CD4-positive, alpha-beta T cell treated with Interleukin-4 for 4 hours (primary cell): ENCODE measurements at places on chromosomes 7 and 10.

DNA sequence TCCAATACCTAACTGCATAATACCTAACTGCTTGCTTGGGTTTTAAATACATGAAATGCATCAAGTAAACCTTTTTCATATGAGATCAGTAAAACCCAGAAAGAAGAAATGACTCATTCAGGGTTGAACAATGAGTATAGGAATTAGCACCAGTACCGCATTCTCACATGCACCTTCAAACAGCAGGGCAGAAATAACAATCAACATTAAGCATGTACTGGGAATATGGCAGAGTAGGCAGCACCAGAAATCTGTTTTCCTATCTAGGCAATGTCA lies 850.3 kb upstream of the SORCS1 start:
- no peak for DNase-seq

DNA sequence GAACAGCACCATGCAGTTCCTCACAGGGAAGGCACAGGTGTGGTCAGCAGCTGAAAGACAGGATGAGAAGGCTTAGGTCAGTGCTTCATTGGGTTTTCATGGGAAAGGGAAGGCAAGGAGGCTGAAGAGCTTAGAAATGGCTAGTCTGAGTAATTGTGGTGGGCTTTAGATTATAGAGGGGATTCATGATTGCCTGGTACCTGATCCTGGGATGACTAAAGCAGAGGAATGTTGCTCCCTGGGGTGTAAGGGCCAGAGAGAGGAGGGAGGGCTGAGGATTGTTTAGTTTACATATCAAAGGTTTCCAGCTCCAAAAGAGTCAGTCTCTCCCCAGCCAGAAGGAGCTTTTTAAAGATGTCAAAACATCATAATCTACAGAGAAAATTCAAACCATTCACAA lies 396.3 kb upstream of the POM121L12 start:
- no peak for DNase-seq

GRCh38 chr7:32154797-32155196 lies 84.6 kb upstream of the PDE1C start:
- DNase-seq = no peak

DNA sequence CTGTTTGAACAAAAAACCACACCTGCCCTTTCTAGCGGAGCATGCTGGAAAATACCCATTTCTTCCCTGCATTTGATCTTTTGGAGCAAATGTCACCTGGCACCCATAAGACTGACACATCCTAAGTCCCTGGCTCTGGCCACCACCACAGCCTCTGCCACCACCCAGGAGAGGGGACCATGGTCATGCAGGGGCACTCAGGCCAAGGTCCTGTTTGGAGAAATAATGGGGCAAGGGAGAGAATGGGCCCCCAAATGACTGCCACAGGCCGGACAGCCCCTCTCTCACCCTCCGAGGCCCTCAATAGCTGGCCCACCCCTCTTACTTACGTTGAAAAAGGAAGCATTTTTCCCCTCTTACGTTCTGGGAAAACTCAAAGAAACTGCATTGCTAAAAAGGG lies 35.4 kb downstream of the RGS10 start:
- no peak for DNase-seq

DNA sequence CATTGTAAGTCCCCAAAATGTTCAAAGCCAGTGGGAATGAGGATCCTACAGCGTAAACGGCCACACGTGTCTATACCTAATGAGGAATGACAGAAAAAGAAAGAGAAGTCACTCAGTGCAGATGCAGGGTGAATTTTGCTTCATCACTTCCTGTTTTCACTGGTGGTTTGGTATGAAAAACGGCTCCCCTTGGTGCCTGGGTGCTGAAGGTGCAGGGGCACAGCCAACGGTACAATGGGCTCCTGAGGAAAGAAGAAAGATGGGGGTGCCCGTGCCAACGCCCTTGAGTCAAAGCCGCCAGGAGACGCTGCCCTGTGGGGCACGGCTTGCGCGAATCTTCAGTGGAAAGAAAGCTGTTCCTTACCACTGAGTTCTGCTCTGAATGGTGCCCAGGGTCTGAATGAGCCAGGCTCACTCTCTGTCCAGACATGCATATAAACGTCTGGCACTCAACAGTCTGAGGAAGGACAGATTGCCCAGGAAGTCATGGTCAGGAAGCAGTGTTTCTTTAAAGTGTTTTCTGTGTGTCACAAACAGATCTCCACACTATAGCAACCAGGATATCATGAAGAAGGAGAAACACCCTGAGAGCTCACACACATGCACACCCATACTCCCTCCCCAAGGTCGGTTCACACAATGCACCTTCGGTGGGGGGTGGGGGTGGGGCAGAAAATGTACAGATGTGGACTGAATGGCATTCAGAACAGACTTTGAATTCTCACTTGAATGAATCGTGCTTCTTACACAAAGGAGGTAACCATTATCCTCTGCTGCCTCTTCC lies 105.8 kb downstream of the ELMO1 start:
- DNase-seq = peak; percentile 88

- no peak for DNase-seq
Measured at GRCh38 chr7:79624336-79624735, 170.9 kb upstream of the MAGI2 start.

GRCh38 chr10:7444551-7445121 lies 33.8 kb upstream of the SFMBT2 start:
- no peak for DNase-seq

DNA sequence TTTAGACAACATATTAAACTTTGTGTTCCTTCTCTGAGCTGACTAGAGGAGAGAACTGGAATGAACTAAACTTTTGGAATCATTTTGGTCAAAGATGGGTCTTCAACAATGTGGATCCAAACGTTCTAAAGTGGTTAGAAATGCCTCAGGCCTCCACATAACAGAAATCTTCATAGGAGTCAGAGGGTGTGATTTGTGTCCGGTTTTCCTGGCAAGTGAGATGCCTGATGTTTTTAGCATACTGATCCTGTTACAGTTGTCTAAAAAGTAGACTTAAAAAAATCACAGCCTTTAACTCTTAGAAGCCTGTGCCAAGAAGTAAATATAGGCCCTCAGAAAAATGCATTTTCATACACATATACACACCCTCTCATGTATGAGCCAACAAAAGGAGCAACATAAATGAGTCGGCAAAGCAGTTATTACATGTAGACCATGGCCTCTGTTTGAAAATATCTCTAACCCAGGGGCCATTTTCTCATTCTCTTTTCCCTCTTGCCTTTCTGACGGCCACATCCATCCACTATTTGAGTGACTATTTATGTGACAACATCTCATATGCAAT lies 64.5 kb downstream of the ST7 start:
- no peak for DNase-seq

- no peak for DNase-seq
Measured at GRCh38 chr7:4714767-4715409, 32.8 kb downstream of the FOXK1 start.

- DNase-seq = peak; percentile 87
Measured at GRCh38 chr7:36723951-36724664, at the start of gene AOAH. Gene AOAH (minus strand): TSS chr7:36724494. CDS start chr7:36724148, 346 bp downstream.

GRCh38 chr7:48154792-48155413 lies 16.4 kb upstream of the ABCA13 start:
- peak; percentile 31 for DNase-seq

GRCh38 chr7:22808140-22808539 lies 14.5 kb downstream of the TOMM7 start:
- DNase-seq = no peak

DNA sequence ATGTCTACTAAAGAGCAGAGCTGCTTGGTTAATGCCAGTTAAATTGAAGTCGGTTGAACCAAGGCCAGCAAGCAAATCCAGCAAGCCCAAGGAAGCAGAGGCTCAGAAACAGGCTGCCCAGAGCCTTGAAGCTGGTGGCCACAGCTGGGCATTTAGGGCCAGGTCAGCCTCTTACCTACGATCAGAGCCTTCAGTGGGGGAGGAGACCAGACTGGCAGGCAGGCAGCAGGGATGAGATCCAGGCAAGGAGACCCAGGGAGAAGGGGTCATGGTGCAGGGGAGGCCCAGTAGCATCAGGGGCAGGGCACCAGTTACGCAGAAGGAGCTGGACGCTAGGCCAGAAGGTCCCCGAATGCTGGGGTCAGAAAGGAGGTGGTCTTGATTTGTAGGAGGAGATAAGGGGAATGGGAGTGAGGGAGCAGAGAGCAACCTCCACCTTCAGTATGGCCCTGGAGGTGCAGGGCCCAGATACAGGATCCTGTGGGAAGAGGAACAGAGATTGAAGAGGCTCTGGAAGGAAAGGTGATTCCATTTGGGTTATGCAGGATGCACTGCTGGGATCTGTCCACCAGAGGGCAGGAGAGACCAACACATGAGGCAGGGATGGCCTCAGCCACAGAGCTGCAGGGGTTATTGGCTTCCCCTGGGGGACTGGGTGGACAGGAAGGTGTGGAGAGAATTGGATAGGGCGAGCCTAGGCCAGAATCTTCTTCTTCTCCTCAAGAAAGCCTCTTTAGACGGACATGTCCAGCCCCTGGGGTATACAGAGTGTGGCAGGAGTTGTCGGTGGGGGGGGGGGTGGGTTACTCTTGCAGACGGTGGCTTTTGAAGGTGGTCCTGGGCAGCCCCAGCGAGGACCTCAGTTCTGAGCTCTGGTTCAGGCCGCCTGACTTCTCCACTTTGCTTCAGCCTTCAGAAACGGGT lies 132.6 kb upstream of the PODXL start:
- peak; percentile 66 for DNase-seq

- DNase-seq = no peak
Measured at GRCh38 chr7:112266595-112267270, 60.2 kb downstream of the ZNF277 start.

- no peak for DNase-seq
Measured at GRCh38 chr7:21962677-21963076, 17.0 kb upstream of the CDCA7L start.

DNA sequence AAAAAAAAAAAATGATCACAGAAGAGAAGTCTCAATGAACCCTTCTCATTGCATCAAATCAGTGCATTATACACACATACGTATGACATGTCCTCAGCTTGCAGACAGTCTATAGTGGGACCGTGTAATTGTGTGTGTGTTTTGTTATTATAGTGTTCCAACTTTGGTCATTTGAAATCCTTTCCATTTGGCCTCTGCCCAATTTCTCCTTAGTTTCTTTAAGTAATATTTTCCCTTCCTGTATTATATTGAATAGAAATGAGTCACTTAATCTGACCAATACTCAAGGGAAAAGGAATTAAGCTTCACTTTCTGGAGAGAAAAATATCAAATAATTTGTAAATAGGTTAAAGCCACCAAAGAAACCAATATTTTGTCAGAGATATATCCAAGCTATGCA lies 415.5 kb upstream of the SORCS1 start:
- no peak for DNase-seq

GRCh38 chr10:88938938-88939337 lies 13.6 kb downstream of the ACTA2 start:
- no peak for DNase-seq

DNA sequence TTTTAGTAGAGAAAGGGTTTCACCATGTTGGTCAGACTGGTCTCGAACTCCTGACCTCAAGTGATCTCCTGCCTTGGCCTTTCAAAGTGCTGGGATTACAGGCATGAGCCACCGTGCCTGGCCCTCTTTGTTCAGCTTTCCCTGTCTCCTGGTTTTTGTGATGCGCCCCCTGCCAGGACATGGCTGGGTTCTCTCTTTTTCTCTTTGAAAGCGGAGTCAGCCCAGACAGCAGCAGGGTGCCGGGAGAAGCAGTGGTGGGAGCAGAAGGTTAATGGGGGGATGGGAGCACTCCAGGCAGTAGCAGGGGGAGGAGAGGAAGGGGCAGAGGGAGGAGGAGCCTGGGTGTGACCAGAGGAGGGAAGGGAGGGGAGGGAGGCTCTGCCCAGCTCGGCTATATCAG lies 1.8 kb downstream of the MUC3A start:
- DNase-seq = no peak

GRCh38 chr10:38209332-38209731 lies 115.2 kb downstream of the ZNF37A start:
- DNase-seq = no peak

DNA sequence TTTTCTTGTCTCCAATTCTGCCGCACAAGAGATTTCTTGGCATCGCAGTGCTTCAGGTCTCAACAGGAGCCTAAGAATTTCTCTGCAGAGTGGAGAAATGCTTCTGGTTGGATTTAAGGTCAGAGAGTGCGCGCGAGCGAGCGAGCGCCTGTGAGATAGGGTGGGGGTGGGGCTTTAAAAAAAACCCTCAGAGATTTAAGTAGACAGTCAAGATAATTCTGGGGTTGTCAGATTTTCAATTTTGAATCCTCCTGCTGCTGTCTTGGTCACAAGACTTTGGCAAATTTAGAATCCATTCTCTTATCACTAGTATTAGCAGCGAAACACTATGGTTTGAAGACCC lies 49.7 kb downstream of the CPEB3 start:
- no peak for DNase-seq

- no peak for DNase-seq
Measured at GRCh38 chr7:38070718-38071117, 107.3 kb upstream of the STARD3NL start.

DNA sequence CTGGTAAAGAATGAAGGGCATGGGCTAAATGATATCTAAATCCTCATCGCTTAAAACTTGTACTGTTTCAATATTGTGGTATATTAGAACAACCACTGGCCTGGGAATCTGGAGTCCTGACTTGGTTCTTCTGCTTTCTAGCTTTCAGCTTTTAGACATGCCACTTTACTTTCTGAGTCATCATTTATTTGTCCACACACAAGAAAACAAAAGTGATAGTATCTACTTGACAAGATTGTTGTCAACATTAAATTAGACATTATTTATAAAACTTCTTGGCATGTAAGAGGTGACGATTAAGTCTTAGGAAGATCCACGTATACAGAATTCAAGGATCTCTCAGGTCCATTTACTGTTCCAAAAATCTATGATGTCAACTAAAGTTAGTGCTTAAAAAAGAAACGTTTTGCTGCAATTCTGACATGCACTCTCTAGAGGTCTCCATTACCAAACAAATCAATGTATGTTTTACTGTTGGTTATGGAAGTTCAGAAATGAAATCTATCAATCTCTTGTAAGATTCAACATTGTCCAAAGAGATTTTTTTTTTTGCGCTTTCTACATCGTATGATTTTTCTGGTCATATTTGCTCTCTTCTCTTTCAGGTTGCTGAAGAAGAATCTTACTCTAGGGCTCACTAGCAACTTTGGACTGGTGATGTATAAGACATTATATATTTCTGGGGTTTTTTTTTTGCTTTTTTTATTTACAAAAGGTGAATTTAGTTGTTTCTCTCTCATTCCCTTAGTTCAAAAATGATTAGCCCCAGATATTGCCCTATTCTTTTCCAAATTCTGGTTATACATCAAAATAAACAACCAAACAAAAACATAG lies 53.6 kb upstream of the DYNC1I1 start:
- no peak for DNase-seq
